Glomerular endothelial cell (primary cell): ENCODE measurements at places on chromosomes 5 and 9. TPM values are rescaled to one million over a fixed set of nuclear protein-coding genes. Genes with fewer than 3 reads are reported as not detected.

CYFIP2 gene
- 26.7 and 47.5 TPM in 2 replicates for total RNA-seq

SERF1B gene
- 28.6 and 46.4 TPM in 2 replicates for total RNA-seq

NME5 gene
- total RNA-seq = 1.4 and 5.8 TPM in 2 replicates

S1PR3 gene
- 21.4 and 22.3 TPM in 2 replicates for total RNA-seq
